GM12891 (cell line): ENCODE measurements at places on chromosomes 11 and 22.

DNA sequence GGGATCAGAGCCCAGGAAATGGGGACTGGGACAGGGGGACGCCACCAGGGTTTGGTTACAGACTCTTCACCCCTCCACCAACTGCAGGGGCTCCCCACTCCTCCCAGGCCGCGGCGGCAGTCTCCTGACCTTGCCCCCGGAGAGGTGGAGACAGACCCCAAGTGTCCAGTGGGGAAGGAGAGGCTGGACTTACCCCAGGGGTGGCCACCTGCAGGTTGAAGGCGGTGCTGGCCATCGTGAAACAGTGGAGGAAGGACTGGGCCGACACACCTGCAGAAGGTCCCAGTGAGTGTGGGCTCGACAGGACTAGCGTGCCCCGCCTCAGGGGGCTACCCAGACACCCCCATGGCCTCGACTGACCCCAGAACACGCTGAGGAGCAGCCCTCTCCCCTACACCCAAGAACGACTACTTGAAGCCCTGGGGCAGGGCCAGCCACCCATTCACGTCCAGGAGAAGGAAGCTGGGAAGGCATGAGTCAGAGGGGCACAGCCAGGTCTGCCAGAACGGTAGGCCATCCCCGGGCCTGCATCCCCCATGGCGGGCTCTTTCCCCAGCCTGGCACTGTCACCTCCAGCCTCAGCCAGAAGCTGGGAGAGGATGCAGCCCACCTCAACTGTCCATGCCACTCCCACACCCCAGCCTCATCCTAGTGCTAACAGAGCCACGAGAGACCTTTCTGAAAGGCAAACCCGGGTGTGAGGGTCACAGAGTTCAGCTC lies 2.3 kb downstream of the GATD1 start:
- no peak for DNase-seq

DNA sequence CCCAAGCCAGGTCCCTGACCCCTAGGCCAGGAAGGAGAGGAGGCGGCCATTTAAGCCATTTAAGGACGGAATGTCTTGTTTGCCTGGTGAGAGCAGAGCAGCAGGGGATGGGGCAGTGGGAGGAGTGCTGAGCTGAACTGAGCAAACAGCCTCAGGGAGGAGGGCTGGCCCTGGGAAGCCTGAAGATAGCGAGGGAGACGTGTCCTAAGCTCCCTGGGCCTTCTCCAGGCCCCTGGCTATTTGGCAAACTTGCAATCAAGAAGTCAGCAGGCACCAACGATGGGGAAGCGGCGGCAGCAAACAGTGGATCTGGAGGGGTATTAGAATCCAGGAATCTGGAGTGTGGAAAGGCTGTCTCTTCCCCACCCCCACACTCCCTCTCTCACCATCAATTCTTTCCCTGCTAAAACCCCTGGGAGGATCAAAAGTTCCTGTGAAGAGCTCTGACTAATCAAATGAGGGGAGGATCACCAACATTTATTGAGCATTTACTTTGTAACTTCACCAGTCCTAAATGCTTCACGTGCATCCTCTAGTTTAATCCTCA lies 8.8 kb downstream of the BCL9L start:
- no peak for DNase-seq

GRCh38 chr22:48713272-48714205 lies 1114.1 kb downstream of the BRD1 start:
- DNase-seq = no peak

DNA sequence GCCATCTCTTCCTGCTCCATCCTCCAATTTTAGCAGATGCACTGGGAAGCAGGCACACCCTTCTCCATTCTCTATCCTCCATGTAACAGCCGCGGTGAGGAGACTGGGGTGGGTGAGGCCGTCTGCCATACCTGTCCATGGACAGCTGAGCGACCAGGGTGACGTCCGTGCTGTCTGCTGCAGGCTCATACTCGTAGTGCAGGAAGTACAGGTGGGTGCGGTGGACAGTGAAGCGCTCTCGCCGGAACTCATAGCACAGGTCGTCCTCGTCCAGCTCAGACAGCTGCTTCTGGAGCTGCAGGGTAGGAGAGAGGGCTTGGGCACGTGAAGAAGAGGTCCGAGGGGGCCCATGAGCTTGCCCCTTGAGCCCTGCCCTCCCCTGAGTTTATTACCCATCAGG lies 257.8 kb upstream of the SYN3 start:
- DNase-seq = no peak

- no peak for DNase-seq
Observed at GRCh38 chr11:19101796-19102520, 15.0 kb upstream of the ZDHHC13 start.

GRCh38 chr11:57777969-57778317 lies 16.3 kb downstream of the CTNND1 start:
- no peak for DNase-seq

DNA sequence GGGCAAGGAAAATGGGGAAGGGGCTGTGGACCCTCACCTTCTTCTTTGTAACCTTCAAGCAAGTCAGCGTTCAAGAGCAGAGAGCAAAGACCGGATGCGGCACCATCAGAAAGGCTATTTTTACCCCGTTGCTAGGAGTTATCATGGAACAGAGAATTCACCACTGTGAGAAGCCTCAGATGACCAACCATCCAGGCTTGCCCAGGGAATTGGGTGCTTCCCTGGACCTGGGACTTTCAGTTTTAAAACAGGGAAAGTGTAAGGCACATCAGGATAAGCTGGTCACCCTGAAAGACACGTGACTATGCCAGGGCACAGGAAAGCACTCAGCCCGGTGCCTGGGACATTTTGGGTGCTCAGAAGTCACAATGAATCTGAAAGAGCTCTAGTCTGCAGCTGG lies 10.4 kb downstream of the GALNT18 start:
- DNase-seq = no peak

- DNase-seq = no peak
Observed at GRCh38 chr11:102664001-102664752, 39.0 kb upstream of the MMP20 start.

- no peak for DNase-seq
Observed at GRCh38 chr22:47397673-47398072, 635.2 kb downstream of the TBC1D22A start.

- no peak for DNase-seq
Observed at GRCh38 chr11:58442136-58442535, at the start of gene OR5B12. Gene OR5B12 (minus strand): TSS chr11:58442236. CDS start chr11:58440151, 2,085 bp downstream.

DNA sequence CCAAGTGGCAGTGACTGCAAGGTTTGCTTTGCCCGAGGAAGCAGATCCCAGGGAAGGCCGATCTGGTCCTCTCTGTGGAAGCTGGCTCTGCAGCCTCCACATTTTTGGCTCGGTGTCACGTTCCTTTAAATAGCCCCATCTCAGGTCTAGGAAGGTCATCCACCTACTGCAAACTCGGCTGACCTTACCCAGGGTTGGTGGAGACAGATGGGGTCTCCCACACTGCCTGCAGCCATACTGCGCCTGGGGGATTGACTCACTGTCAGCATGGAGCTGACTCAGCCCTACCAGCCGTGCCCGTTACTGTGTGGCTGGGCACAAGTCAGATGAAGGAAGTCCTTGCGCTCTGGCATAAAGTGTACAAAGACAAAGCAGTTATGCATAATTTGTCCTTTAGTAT lies 16.9 kb downstream of the CDPF1 start:
- DNase-seq = no peak
